ENCODE measurements at places on chromosomes 2 and 18.

- no peak for DNase-seq
Measured at GRCh38 chr2:866887-867286, 83.8 kb upstream of the SNTG2 start.

- no peak for DNase-seq
Measured at GRCh38 chr2:224101820-224102630, 62.9 kb upstream of the SERPINE2 start.

DNA sequence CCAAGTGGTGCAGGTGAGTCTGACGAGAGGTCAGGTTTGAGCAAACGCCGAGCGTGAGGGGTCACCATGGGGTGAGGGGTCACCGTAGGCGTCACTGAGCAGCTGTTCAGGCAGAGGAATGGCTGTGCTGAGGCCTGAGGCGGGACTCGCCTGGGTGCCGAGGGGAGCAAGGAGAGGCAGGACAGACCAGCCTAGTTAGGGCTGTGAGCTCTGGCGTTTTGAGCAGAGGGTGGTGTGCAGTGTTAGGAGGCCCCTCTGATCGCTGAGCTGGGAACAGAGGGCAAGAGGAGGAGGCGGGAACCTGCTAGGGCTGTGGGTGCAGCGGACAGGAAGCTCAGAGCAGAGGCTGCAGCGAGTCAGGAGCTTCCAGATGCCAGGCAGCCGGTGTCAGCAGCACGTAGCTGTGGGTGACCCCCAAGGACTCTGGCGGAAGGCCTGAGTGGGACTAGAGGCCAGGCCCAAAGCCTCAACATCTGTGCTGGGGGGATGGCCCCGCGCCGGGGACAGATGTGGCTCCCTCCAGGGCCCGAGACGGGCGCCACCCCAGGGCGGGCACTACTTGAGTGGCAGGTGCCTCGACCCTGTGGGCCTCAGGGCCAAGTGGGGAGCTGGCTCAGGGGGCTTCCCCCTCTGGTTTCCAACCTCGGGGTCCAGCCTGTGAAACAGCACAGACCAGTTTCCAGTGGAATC lies 55.7 kb downstream of the KCNG2 start:
- no peak for DNase-seq

- DNase-seq = no peak
Measured at GRCh38 chr18:48649231-48649630, 110.4 kb downstream of the CTIF start.

- DNase-seq = no peak
Measured at GRCh38 chr18:74050807-74051206, 96.8 kb downstream of the FBXO15 start.

DNA sequence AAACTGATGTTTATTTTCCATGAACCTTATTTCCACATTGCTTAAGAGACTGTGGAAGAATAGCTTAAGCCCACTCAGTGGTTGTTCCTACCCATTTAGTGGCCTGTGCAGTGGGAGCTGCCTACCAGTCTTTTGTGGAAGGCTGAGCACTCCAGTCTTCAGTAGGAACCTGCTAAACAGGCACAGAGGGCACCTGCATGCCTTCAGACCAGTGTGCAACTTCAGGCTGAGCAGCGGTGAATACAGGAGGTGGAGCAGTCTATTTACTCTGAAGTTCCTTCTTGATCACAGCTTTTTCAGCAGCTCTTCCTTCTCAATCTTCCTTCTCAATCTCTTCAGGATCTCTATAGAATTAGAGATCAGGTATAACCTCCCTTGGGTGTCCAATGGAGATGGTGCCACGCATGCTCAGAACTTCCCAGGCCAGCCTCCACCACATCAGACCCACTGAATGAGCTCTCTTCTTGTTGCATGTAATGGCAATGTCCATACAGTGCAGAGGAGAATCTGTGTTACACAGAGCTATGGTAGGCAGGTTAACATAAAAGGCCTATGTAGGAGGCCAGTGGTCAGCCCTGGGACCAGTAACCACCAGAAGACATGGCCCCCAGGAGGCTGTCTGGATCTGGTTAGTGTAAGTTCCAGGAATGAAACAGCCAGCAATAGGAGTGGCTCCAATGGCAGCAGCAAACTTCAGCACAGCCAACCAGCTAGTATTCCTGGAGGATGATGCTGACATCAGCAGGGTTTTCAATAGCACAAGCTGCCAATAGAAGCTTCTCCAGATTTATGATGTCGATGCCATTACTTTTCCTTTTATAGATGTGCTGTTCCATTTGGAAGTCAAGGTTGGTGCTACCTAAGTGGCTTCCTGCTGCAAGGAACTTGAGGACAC lies 47.9 kb upstream of the MAT2A start:
- DNase-seq = no peak

GRCh38 chr2:239401881-239402233 lies 1.0 kb upstream of the HDAC4 start:
- DNase-seq = no peak

DNA sequence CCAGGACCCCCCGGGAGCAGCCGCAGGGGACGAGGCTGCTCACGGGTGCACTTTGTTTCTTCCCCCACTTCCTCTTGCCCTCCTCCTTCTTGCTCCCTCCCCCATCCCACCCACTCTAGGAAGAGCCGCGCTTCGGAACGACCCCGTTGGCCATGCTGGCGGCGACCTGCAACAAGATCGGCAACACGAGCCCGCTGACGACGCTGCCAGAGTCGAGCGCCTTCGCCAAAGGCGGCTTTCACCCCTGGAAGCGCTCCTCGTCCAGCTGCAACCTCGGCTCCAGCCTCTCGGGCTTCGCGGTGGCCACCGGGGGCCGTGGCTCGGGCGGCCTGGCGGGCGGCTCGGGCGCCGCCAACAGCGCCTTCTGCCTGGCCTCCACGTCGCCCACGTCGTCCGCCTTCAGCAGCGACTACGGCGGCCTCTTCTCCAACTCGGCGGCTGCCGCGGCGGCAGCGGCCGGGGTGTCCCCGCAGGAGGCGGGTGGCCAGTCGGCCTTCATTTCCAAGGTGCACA lies 1.3 kb downstream of the SP9 start:
- DNase-seq = no peak

- no peak for DNase-seq
Measured at GRCh38 chr2:5373200-5373599, 319.0 kb upstream of the SOX11 start.

- DNase-seq = no peak
Measured at GRCh38 chr18:65749841-65750240, 971 bp upstream of the CDH7 start.

DNA sequence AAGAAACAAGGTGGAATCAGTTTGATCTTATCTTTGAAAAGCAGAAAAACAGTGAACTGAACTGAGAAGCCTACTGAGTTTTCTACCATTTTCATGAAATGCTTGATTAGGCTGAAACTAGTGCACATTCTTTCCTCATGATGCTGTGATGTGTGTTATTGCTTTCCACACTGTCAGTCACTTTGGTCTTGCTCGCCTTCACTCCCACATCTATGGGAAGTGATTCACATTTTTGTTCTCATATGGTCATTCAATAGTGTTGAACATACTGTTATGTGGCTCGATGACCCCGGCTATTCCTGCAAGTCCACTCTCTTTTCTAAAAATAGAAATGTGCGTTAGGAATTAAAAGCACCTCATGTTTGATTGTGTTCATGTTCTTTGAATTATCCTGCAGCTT lies 129.7 kb downstream of the TGIF1 start:
- DNase-seq = no peak

- DNase-seq = no peak
Measured at GRCh38 chr2:51990684-51991083, 958.8 kb upstream of the NRXN1 start.

GRCh38 chr2:167128130-167128529 lies 239.8 kb downstream of the XIRP2 start:
- DNase-seq = no peak

GRCh38 chr2:44751754-44752479 lies 189.6 kb upstream of the SIX3 start:
- no peak for DNase-seq

- no peak for DNase-seq
Measured at GRCh38 chr2:144621266-144621665, 101.3 kb upstream of the ZEB2 start.

GRCh38 chr2:236873636-236874035 lies 212.1 kb upstream of the COPS8 start:
- DNase-seq = no peak

GRCh38 chr18:45774065-45774521 lies 50.1 kb downstream of the SLC14A1 start:
- DNase-seq = no peak

- DNase-seq = no peak
Measured at GRCh38 chr18:7221424-7222155, 9.3 kb upstream of the LRRC30 start.

DNA sequence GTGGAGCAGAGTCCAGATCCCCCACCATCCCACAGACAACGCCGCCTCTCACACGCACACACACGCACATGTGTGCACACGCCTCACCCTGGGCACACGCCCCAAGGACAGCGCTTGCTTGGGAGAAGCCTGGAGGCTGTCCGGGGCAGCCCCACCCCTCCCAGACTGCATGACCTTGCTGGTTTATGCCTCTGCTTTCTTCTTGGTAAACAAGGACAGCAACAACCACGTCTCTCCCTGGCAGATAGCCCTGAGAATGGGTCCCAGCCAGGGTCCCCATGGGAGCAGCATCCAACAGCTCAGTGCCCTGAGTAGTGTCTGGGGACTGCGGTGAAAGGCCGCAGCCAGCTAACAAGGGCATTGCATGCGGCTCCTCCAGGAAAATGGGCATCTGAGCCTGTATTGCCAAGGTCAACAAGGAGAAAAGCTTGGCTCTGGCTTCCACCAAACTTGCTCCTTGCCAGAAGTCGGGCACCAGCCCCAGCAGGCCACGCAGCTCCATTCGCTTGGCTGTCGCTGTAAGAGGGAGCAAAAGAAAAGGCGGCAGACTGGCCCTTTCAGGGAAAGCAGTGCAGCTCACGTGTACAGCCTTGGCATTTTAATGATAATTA lies 234.6 kb downstream of the EIPR1 start:
- no peak for DNase-seq

DNA sequence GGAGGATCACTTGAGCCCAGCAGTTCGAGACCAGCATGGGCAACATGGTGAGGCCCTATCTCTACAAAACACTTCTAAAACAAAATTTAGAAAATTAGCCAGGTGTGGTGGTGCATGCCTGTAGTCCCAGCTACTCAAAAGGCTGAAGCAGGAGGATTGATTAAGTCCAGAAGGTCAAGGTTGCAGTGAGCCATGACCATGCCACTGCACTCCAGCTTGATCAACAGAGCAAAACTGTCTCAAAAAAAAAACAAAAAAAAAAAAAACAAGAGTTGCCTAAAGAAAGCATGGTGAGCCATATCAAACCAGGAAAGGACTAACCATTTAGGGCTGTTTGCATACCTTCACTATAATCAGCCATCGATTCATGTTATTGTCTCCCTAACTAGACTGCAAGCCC lies 4.5 kb downstream of the CLASP1 start:
- DNase-seq = no peak

GRCh38 chr2:142946941-142947340 lies 69.5 kb downstream of the KYNU start:
- DNase-seq = no peak

DNA sequence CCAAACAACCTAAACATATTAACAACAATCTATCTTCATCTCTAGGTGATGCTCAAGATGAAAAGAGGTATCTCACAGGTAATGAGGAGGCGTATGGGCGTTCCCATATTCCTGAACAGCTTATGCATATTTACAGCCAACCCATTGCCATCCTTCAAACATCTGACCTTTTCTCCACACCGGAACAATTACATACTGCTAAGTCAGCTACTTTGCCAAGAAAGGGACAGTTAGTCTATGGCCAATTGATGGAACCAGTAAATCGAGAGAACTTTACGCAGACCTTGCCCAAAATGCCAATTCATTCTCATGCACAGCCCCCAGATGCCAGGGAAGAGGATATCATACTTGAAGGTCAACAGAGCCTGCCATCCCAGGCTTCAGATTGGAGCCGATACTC lies 68.0 kb downstream of the FAM171B start:
- no peak for DNase-seq

GRCh38 chr2:43092520-43093179 lies 133.8 kb downstream of the ZFP36L2 start:
- no peak for DNase-seq

DNA sequence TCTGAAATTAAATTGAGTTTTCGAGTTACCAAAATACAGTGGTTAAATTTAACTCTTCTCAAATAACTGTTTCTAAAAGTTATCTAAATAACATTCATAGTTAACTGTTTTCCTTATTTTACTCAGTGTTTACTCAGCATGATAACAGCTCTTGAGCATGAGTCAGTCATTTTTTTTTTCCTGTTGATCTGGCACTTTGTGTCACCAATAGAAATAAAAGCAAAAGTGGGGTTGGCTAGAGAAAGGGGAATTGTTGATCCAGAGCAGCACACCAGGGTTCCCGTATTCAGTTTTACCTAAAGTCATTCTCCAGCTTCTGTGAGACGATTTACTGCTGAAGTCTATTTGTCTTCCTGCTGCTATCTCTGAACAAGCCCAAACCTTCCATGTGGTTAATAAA lies 851.6 kb downstream of the DCC start:
- no peak for DNase-seq

GRCh38 chr18:22253156-22253555 lies 83.8 kb downstream of the GATA6 start:
- no peak for DNase-seq

GRCh38 chr2:65092791-65093190 lies 36.6 kb downstream of the CEP68 start:
- no peak for DNase-seq

DNA sequence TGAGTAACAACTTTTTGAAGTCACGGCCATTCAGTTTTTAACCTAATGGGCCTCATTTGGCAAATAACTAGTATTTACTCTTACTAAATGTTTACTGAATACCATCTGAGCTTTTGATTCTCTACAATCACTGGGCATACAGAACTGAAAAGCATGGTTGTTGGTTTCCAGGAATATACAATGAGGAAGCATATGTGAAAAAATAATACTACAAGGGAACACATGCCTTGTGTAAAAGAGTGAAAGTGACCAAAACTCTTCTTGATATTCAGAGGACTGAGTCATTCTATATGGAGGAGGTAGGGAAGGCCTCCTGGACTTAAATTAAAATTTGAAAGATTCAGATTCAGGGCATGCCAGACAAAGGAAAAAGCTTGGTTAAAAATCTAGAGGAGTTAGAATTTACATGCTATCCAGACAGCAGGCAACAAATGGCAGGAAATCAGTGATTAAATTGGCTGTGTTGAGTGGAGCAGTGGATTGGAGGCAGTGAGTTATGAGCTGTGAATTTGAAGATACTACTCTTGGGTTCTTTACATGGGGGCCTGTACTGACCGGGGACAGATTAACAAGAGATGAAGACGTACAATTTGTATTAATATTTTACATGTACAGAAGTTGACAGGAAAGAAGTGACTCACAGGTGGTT lies 53.6 kb upstream of the NRXN1 start:
- DNase-seq = no peak

DNA sequence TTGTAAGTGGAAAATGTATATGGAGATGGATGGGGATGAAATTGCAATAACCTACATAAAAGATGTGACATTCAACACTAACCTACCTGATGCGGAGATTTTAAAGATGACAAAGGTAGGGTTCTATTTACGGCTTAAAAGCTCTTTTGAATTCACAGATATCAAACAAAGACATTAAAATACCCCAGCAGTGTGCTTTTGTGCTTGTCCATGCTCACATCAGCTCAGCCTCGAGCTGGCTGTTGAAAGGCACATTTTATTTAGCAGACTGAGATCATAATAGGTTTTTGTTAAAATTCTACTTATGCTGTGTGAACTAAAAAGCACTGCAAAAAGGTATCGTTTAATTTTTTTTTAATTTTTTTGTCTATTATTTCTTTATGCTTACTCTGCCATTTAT lies 96.0 kb upstream of the CDCA7 start:
- DNase-seq = no peak
